ENCODE measurements at places on chromosomes 5 and 9.

DNA sequence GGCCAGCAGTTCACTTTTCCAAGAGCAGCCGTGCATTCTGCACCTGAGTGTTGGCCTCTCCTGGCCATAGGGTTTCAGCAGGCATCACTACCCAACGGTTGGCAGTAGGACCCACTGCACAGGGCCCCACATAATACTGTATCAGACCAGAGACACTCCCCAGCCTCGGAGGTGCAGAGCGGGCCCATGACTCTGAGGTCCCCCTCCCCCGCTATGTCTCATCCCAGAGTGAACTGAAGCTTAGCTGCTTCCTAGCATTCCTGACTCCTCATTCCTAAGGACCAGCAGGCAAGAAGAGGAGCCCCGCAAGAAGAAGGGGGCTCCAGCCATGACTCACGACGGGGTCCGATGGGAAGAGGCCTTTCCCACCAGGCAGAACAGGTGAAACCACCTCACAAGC, 67.2 kb downstream of the CAMSAP1 start:
- no peak for DNase-seq

DNA sequence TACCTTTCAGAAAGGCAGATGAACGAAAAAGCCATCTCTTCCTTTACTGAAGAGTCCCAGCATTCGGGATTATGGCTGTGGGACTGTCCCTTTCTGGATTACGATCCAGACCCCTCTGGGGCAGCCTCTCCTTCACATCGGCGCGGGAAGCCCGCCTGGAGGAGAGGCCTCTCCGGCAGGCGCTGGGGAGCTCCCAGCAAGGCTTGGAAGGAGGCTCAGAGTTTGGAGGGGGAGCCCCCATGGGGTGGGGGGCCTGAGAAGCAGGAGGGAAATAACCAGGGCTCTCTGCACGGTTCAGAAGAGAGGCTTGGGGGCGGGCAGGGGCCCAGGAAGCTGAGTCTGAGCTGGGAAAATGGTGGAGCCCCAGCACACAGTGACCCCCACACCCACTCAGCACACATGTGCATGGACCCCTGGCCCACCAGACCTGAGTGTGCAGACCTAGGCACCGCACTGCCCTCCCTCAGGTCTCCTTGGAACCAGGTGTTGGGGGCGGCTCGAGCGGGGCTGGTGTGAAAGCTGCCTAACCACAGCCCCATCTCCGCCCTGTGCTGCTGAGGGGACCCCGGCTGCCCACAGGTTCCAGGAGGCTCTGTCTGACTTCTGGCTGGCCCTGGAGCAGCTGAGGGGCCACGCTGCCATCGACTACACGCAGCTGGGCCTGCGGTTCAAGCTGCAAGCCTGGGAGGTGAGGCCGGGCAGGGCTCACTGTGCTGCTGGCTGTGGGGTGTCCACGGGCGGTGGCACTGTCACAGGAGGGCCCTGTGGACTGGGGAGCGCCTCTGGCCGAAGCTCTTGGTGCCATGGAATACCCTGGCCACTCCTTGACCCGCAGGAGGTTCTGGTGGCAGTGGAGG, 4.5 kb downstream of the NOXA1 start:
- no peak for DNase-seq

DNA sequence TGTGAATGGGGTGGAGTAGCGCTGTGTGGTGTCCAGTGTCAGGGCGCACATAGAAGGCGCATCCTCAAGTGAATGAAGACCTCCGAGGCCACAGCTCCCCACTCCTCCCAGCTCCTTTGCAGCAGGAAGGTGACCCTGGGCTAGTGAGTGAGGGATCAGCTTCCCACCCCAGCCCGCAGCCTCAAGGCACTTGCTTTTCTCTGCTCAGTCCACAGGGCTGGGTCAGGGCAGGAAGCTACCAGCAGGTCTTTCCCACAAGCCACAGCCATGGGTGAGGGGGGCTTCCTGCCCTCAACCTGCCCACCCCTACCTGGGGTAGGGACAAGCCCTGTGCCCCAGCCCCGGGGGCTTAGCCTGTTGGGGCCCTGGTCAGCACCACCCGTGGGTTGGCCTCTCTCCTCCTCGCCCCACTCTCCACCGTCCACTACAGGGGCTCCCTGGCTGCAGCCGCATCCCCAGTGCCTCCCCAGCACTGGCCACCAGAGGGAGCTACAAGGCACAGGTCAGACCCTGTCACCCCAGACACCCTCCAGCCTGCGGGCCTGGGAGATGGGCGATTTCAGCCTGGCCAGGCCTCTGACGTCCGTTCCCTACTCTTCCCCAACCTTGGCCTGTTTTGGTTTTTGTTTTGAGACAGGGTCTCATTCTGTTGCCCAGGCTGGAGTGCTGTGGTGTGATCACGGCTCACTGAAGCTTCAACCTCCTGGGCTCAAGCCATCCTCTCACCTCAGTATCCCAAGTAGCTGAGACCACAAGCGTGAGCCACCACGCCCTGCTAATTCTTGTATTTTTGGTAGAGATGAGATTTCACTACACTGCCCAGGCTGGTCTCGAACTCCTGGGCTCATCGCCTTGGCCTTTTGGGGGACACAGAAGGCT, 1.3 kb upstream of the ABCA2 start:
- peak; percentile 96 for DNase-seq

DNA sequence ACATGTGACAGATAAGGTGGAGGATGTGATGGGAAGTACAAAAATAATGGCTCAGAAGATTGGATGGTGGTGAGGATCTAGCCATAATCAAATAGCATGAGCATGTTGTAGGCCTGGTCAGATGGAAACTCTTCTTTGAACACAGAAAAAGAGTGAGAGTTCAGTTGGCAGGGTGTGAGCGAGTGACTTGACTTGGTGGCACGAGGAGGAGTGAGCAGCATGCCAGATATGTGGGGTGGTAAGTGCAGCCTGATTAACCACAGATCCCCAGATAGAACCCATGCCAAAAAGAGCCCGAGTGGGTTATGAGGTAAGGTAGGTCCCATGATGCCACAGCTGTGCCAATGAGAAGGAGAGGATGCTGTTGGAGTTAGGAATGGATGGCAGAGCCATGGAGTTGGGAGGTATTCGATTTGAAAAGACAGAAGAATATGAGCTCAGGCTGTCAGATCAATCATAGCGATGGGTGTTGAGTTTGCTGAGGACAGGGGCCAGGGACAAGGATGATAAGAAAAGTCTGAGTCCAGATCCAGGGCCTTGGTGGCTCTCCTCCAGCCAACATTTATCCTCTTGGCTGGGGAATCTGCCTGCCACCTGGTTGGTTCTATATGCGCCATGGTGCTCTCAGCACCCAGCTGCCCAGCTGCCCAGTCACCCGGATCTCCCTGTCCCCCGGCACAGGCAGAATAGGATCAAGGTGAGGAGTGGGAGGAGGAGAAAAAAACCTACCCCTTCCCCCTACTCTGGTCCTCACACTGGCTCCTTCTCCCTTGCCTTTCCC, 16.5 kb downstream of the GARNL3 start:
- DNase-seq = no peak

GRCh38 chr5:52784737-52785136, 3.0 kb upstream of the ITGA1 start:
- DNase-seq = no peak

DNA sequence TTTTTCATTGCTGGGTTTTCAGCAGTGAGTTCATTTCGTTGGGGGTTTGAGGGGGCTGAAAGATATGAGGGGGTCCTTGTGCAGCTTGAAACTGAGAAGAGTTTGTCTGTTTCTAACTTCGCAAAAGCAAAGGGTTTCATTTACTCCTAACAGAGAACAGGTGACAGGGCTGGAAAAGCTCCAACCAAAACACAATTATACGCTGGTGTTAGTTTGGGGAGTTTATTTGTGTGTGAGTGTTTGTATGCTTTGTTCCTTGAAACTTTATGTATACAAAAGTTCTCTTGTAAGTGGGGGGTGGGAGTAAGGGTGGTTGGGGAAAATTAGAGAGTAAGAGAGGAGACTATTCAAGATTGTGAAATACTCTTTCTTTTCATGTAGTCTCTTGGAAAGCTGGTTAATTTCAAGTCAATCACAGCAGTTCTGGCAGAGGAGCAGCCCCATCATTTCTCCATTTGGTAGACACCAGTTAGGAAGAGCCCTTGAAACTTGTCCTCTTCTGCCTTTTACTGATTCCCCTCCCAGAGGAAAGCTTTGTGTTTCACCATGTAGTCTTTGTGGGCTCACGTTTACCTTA, 881 bp downstream of the TNFAIP8 start:
- DNase-seq = no peak

GRCh38 chr5:172640822-172641358, at the start of gene NEURL1B:
TSS of gene NEURL1B (plus strand) at chr5:172641263. CDS start at chr5:172641407, 144 bp downstream.
- peak; percentile 61 for DNase-seq
